GM04503 (cell line): ENCODE measurements at places on chromosomes 7 and 10.

DNA sequence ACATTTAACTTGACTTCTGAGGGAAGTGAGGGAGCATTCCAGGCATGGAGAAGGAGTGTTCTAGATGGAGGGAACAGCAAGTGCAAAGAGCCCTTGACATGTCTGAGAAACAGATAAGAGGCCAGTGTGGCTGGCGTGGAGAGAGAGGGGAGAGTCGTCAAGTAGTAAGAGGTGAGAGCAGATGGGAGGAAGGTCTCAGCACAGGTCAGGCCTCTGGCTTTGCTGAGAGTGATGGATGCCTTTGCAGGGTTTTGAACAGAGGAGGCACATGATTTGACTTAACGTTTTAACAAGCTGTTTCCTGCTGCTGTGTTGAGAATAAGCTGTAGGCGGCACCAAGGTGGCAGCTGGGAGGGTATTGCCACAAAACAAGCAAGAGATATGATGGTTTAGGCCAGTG lies 97.2 kb downstream of the KAT6B start:
- no peak for DNase-seq

DNA sequence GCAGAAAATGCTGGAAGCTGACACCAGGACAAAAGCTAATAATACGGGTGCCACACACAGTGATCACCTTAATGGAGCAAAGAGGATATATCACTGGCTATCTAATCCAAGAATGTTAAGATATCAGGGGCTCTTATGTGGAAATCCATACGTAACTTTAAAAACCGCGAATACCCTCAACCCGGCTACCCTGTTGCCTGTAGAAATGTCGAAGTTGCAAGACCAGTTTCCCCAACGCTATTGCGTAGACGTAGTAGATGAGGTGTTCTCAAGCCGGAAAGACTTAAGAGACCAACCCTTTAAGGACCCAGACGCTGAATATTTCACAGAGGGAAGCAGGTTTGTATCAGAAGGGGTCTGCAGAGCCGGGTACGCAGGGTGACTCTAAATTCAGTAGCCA lies 7.9 kb upstream of the CYREN start:
- no peak for DNase-seq

- no peak for DNase-seq
Observed at GRCh38 chr10:95278061-95278988, 12.5 kb downstream of the PDLIM1 start.

DNA sequence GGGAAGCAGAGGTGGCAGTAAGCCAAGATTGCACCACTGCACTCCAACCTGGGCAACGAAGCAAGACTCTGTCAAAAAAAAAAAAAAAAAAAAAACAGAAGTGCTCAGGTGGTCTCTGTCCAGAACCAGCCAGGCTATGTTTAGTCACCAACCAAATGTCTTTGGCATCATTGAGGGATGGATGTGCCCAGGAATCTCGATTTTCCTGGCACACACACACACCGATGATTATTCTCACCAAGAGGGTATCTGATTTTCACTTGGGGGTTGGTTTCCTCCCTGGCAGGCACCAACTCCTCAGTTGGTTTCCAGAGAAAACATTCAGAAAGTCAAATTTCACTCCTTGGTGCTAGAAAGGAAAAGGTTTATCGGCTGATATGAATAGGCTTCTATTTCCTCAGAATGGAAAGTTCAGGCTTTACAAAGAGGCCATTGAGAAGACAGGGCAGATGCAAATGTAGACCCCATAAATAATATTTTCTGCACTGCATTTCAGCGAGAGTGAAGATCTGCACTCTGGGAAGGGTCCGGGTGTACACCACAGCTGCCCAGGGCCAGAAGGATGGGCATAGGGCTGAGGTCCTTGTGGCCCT lies 154.8 kb downstream of the TNS3 start:
- no peak for DNase-seq

DNA sequence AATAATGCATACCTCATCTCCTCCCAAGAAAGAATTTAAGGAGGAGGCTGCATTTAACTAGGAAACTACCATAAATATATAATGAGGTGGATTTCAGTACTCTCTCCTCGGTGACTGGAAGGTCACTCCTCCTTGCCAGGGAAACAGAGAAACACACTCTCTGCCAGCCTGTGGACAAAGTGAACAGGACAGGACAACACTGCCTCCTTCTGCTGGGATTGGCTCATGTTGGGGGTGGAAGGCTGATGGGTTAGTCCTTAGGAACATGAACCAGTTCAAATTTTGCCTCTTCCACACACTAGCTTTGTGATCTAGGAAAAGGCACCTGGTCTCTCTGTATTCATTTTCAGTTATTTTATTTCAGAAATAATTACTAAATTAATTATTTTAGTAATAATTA lies 50.6 kb upstream of the STEAP4 start:
- no peak for DNase-seq

GRCh38 chr7:36303202-36304098 lies 86.2 kb upstream of the ANLN start:
- peak; percentile 95 for DNase-seq

- no peak for DNase-seq
Observed at GRCh38 chr10:13862546-13863233, 275.9 kb downstream of the PRPF18 start.

DNA sequence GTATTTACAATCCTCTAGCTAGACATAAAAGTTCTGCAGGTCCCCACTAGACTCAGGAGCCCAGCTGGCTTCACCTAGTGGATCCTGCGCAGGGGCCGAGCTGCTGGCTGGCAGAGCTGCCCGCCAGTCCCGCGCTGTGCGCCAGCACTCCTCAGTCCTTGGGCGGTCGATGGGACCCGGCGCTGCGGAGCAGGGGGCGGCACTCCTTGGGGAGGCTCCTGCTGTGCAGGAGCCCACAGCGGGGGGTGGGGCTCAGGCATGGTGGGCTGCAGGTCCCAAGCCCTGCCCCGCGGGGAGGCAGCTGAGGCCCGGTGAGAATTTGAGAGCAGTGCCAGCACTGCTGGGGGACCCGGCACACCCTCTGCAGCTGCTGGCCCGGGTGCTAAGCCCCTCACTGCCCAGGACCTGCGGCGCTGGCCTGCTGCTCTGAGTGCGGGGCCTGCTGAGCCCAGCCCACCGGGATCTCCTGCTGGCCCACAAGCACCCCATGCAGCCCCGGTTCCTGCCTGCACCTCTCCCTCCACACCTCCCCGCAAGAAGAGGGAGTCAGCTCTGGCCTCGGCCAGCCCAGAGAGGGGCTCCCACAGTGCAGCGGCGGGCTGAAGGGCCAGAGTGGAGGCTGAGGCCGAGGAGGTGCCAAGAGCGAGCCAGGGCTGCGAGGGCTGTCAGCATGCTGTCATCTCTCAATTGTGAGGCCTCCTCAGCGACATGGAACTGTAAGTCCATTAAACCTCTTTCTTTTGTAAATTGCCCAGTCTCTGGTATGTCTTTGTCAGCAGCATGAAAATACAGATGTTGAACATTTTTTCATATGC lies 63.1 kb downstream of the TFAM start:
- no peak for DNase-seq

DNA sequence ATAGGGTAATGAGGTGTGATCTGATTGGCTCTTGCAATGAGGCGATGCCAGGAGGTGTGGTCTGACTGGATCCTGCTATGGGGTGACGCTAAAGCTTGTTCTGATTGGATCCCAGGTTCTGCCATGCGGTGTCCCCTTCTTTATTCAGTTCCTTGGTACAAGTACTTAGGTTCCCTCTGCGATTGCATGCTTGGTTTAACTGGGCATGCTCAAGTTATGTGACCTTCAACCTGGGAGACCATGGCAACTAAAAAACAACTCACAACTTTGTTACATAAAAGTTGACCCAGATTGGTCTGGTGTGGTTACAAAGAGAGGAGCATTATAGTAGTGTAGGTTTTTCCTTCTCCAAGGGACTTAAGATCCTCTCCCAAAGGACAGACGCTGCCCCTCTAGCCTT lies 49.5 kb upstream of the DNAJC1 start:
- DNase-seq = no peak

- no peak for DNase-seq
Observed at GRCh38 chr10:115095758-115096157, 2.6 kb downstream of the ATRNL1 start.

DNA sequence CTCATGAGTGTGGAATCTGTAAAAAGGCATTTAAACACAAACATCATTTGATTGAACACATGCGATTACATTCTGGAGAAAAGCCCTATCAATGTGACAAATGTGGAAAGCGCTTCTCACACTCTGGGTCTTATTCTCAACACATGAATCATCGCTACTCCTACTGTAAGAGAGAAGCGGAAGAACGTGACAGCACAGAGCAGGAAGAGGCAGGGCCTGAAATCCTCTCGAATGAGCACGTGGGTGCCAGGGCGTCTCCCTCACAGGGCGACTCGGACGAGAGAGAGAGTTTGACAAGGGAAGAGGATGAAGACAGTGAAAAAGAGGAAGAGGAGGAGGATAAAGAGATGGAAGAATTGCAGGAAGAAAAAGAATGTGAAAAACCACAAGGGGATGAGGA lies 207.7 kb downstream of the ZEB1 start:
- DNase-seq = no peak

GRCh38 chr7:153217032-153217431 lies 457.5 kb downstream of the ACTR3B start:
- DNase-seq = no peak

GRCh38 chr10:47207281-47207615 lies 92.7 kb upstream of the GDF10 start:
- no peak for DNase-seq

DNA sequence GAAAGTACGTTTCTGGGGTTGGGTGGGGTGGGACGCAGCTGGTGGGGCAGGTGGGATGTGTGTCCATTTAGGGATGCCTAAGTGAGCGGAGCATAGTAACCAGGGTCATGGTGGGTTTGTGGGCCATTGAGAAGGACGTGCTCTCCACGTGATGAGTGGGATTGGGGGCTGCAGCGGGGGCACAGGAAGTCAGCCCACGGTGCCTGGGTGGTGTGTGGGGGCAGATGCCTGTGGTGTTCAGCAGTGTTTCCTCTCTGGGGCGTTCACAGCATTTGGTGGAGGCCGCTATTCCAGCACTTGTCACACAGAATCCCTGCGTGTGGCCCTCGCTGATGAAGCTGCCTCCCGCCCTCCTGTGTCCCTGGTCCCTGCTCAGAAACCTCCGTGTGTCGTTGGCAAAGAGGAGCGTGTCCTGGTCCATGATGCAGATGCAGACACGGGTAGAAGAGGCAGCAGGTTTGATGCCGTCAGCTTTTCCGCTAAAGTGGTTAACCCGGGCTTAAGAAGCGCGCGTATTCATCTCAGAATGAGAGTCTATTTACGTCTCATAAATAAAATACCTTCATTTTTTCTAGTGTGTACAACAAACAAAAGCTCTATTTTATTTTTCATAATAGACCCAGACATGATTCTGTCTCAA lies 274.2 kb downstream of the ADARB2 start:
- no peak for DNase-seq

GRCh38 chr10:118423800-118424442 lies 81.8 kb upstream of the FAM204A start:
- DNase-seq = peak; percentile 37

- DNase-seq = no peak
Observed at GRCh38 chr7:34165927-34166550, 260.7 kb downstream of the BMPER start.

DNA sequence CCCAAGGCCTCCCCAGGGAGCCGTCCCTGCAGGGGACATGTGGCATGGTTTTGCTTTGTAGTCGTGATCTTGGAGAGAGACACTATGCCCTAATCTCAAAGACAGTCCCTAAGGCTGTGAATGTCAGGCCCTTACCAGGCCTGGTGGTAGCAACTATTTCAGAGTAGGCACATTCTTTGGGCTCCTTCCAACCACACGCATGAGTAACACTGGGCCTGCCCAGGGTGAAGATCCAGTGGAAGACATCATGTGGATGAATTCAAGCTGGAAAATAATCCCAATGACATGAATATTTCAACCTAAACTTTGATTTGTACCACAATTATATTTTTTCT lies 39.5 kb upstream of the INSIG1 start:
- peak; percentile 90 for DNase-seq

DNA sequence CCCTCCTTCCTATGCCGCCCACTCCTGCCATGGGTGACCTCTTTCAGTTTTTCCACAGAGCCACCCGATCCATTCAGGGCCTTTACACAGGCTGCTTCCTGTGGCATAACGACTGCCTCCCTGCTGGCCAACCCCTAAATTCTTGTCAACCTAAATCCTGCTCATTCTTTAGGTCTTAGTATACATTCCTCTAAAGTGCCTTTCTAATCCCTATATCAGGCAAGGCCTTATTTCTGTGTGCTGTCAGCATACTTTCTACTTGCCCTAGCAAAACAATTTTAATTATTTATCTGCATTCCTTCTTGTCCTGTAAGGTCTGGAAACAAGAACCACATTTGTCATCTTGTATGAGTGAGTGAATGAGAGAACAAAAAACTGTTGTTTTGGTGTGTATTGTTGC lies 132.4 kb downstream of the DNAH11 start:
- DNase-seq = no peak

GRCh38 chr7:91880016-91880412 lies 488 bp downstream of the MTERF1 start:
- no peak for DNase-seq

DNA sequence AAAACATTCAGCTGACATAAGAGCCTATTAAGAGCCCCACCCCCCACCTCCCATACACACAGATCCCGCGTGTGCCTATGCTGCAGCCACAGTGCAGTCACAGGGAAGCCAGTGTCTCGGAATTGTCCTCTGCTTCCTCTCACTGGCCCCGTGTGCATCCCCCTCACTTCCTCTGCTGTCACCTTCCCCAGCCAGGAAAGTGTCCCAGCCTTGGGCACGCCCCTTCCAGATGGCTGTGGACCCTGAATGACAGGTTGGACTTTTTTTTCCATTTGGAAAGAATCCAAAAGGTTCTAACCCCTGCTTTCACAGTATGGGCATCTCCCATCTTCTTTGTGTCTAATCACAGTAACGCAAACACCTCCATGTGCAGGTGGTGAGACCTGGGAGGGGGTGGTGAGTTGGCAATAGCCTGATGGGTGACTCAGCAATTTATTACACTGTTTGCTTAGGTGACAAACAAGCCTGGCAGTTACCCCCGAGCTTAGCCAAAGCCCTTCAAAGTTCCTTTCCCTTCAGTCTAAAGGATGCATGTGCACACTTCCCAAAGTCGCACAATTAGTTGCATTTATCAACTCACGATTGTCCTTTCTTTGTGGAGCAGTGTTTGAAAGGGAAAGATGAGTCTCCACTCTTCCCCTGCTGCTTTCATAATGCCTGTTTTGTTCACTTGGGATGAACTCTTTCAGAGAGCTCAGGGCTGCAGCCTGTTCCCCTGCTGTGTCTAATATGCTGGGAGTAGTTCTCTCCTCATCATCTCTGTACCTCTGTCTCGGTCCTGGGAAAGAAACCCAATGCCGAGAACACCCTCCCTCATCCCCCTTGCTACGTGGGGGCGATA lies 67.5 kb upstream of the EFCAB10 start:
- no peak for DNase-seq

- peak; percentile 82 for DNase-seq
Observed at GRCh38 chr10:49177391-49178355, 10.5 kb downstream of the TMEM273 start.

- no peak for DNase-seq
Observed at GRCh38 chr10:108812906-108813305, 1110.4 kb downstream of the XPNPEP1 start.

- peak; percentile 1 for DNase-seq
Observed at GRCh38 chr10:120262857-120263547, 194.0 kb upstream of the PLPP4 start.
